ENCODE measurements at places on chromosomes 12 and 14. TPM values are rescaled to one million over a fixed set of nuclear protein-coding genes. Genes with fewer than 3 reads are reported as not detected.

The OR11H7 gene
- total RNA-seq, result not detected

The DEPDC4 gene
- total RNA-seq, result 1.4 TPM

The NEDD1 gene
- total RNA-seq, result 46.2 TPM

The CMA1 gene
- not detected for total RNA-seq

The JAG2 gene
- 1.5 TPM for total RNA-seq

The PLEKHG3 gene
- 36.0 TPM for total RNA-seq

The ZNF384 gene
- total RNA-seq, result 90.9 TPM

The KRT74 gene
- 0.15 TPM for total RNA-seq

The GLIPR1L2 gene
- total RNA-seq, result 0.30 TPM

The PRB2 gene
- not detected for total RNA-seq

The OAS3 gene
- total RNA-seq, result 204 TPM

The FAM181A gene
- total RNA-seq, result not detected

The LTBR gene
- not detected for total RNA-seq

The TSPAN19 gene
- not detected for total RNA-seq

The CISTR gene
- not detected for total RNA-seq

The MYH7 gene
- total RNA-seq, result 0.04 TPM

The ADAMTS20 gene
- total RNA-seq, result not detected

The SERPINA1 gene
- total RNA-seq, result 4.1 TPM

The ANKS1B gene
- total RNA-seq, result 0.17 TPM

The SMCO2 gene
- total RNA-seq, result 0.22 TPM

The SYCP3 gene
- total RNA-seq, result 0.75 TPM

The MTA1 gene
- total RNA-seq, result 119 TPM

The ARMH4 gene
- total RNA-seq, result 0.07 TPM

The DHRS2 gene
- total RNA-seq, result 0.44 TPM

The ZNF385A gene
- total RNA-seq, result 1.3 TPM

The RFX4 gene
- total RNA-seq, result not detected

The SERPINA12 gene
- total RNA-seq, result not detected

The GUCY2C gene
- total RNA-seq, result not detected

The BCAT1 gene
- total RNA-seq, result 6.9 TPM

The SLC7A8 gene
- total RNA-seq, result 0.64 TPM

The SUPT16H gene
- 125 TPM for total RNA-seq

The PDE6H gene
- total RNA-seq, result not detected

The RNASE7 gene
- not detected for total RNA-seq

The TXNRD1 gene
- 82.7 TPM for total RNA-seq

The FAM186B gene
- 0.15 TPM for total RNA-seq

The FIGNL2 gene
- total RNA-seq, result 0.17 TPM

The CEBPE gene
- total RNA-seq, result 0.98 TPM

The IL22 gene
- 0.42 TPM for total RNA-seq

The SERPINA9 gene
- total RNA-seq, result not detected

The IL23A gene
- 6.1 TPM for total RNA-seq

The HPD gene
- not detected for total RNA-seq

The RAD9B gene
- total RNA-seq, result 0.99 TPM

The TRPV4 gene
- not detected for total RNA-seq

The TAS2R30 gene
- 2.6 TPM for total RNA-seq

The CMKLR1 gene
- not detected for total RNA-seq

The ARPC3 gene
- 425 TPM for total RNA-seq

The TMEM229B gene
- 24.3 TPM for total RNA-seq

Measured in activated CD4-positive, alpha-beta T cell treated with anti-CD3 and anti-CD28 coated beads, Interleukin-2, amount 10 ng/mL, durations not matched to agents 7 days and 5 days (primary cell).